ENCODE measurements at places on chromosomes 1 and 21.

GRCh38 chr1:9529190-9529589, 10.1 kb upstream of the SLC25A33 start:
- no peak for DNase-seq

DNA sequence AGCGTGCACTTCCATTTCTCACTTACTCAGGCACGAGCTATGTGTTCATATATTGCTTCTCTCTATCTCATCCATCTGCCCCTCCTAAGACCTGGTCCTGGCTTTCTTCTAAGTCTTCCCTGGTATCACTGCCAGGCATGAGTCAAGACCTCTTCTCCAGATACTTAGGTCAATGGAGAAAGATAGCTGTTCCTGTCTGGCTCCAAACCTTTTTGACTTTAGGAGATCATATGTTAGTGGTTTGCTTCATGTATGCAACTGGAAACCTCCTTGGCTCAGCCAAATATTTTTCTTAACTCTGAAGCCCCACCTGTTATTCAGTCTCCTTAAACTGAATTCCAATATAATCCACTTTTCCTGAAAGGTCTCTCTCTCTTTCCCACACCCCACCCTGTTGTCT, 211.6 kb upstream of the PTBP2 start:
- no peak for DNase-seq

DNA sequence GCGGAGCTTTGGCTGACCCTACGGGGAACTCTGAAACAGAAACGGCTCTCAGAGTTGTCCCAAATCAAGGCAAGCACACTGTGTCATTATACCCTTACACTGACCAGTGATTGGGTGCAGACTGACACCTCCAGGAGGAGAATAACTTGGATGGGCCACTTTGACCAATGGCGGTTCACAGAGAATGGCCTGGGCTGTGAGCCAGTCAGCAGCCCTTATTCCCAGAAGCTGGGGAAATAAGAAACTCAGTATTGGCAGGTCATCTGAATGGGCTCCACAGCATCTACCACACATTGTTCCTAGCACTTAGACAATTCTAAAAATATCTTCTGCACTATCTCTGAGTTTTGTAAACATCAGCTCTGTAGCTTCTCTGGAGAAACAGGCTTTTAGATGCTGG, 265.2 kb downstream of the ADGRL2 start:
- DNase-seq: no peak

GRCh38 chr1:13830616-13831280, 130.8 kb downstream of the PRDM2 start:
- DNase-seq: no peak

DNA sequence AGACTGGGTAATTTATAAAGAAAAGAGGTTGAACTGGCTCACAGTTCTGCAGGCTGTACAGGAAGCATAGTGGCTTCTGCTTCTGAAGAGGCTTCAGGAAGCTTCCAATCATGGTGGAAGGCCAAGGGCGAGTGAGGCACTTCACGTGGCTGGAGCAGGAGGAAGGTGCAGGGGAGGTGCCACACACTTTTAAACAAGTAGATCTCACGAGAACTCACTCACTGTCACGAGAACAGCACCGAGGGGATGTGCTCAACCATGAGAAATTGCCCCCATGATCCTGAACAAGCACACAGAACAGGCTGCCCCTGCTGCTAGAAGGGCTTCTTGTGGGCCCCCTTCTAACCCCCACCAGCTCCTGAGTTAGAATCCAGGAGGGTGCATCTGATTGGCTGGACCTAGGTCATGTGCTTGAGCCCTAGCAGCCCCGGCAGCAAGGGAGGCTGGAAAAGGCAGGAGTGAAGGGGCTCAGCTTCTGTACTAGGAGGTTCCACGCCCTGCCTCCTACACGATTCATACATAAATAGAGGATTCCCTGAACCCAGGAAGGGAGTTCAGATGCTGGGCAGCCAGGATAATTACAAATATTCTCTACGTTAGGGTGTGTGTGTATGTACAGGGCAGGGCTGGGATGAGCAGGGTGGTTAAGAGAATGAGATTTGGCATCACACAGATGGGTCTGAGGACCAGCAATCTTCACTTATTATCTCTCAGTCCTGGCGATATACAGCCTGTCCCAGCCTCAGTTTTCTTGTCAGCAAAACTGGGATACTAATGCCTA, 72.8 kb upstream of the ATP5PO start:
- DNase-seq: no peak

GRCh38 chr1:177969109-177969508, 749 bp downstream of the SEC16B start:
- DNase-seq: no peak

DNA sequence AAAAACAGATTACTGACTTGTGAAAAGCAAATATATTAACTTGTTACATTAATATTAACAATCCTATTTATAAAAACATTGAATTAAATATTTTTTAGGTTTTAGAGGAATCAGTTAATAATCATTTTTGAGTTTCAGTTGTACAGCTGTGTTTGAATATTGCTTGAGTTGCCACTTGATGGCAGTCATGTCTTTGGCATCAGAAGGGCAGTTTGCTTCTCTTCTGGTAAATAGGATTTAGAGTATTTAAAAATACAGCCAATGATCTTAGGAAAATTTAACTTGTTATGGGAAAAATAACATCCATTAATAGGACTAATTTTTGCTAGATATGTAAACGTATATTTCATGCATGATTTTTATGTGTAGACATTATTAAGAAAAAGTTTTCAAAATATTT, 234.1 kb downstream of the NCAM2 start:
- DNase-seq: peak; percentile 16

DNA sequence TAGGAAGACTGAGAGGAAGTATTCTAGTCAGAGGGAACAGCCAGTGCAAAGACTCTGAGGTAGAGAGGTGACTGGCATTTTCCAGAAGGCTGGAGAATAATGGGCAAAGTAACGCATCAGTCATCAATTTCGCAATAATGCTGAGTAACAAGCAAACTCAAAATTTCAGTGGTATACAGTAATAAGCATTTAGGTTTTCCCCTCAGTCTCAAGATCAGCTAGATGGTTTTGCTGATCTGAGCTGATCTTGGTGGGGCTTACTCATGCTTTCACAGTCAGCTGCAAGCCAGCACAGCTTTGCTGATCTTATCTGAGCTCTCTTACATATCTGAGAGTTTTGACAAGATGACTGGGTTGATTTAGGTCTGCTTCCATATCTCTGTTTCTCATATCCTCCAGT, 108.7 kb downstream of the TSEN15 start:
- no peak for DNase-seq

- DNase-seq: no peak
These were observed 7.1 kb upstream of the KIF14 start for GRCh38 chr1:200627575-200628222.

- no peak for DNase-seq
These were observed 12.5 kb downstream of the POLR3GL start for GRCh38 chr1:145977016-145977415.

- DNase-seq: no peak
These were observed 318.9 kb downstream of the ZNF326 start for GRCh38 chr1:90313778-90314177.

DNA sequence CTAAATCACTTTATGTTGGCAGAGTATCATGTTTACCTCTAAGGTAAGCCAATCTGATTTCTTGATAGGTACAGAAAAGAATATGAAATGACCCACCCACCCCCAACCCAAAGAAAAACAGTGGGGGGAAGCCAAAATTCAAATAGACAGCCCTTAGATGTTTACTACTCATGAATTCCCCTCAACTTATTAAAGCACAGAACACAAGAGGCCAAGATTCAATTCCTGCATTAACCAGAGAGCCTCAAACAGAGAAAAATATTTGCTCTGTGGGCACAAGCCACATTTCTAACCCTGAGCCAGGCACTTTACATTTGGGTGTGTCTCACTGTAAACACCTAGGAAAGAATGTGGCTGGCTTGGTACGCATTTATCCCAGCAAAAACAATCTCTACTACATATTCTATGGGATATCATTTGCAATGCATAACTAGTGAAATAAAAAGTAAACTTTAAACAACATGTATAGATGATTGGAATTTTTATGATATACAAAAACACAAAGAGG, 84.3 kb downstream of the PTPN14 start:
- DNase-seq: no peak

DNA sequence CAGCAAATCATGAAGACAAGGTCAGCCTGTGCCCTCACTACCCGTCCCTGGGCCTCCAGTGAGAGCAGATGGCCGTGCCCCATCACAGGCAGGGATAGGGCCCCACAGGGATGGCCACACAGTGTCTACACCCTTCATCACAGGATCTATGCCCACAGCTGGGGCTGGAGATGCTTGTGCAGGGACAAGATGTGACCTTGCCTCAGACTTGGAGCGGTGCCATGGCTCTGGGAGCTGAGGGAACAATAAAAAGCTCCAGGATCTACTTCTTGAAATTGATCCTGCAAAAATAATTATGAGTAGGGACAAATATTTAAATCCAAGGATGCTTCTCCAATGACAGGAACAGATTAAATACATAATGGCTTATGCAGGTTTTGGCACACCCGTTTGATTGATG, 25.4 kb upstream of the TCEA3 start:
- DNase-seq: no peak

DNA sequence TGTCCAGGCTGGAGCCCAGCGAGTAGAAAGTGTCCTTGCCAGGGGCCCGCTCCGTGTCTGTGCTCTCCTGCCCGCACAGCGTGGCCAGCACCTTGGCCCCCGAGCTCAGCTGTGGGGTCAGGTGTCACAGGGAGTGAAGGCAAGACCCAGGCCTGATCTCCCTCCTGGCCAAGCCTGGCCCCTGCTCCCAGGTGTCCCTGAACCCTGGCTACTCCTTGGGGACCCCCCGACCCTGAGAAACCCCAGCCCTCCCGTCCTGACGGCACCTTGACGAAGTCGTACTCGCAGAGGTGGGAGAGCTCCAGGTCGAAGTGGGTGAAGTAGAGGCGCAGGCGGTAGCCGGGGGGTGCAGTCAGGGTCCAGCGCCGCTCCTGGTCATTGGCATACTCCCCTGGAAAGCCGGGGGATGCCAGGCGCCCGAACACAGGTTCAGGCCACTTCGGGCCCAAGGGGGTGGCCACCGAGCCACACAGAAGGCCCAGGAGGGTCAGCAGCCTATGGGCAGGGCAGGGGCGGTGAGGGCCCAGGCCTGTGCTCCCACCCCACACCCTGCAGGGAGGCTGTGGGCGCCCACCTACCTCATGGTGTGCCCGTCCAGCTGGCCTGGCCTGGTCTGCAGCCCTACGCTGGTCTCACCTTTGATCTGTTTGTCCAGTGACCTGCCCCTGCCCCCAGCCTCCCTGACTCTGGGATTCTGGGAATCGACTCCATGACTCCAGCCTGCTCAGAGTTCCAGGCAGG, at the start of gene MASP2:
Gene MASP2, minus strand, starts transcription at position 615 of the 741 bp plus-strand sequence. Its CDS starts 32 bp downstream, at position 583.
- DNase-seq: no peak

DNA sequence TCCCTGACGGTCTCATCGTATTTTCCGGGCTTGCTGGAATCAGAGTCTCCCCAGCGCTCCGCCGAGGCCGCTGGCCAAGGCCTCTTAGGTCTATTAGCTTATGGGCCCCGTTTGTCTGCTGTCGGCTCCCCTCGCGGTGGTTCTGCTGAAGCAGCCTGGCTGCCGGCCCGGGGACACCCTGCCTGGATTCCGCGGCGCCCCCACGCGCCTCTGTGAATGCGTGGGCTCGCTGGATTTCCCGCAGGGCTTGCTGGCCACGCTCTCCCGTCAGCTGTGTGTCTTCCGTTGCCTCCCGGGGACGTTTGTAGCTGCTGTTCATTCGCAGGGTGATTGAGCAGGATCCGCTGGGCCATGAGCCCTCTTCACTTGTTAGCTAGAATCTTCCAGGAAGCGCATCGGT, 8.4 kb downstream of the LRRC3 start:
- no peak for DNase-seq

GRCh38 chr1:8249838-8250237, 68.1 kb upstream of the SLC45A1 start:
- no peak for DNase-seq

- no peak for DNase-seq
These were observed 90.8 kb upstream of the CCDC190 start for GRCh38 chr1:162951553-162952315.

DNA sequence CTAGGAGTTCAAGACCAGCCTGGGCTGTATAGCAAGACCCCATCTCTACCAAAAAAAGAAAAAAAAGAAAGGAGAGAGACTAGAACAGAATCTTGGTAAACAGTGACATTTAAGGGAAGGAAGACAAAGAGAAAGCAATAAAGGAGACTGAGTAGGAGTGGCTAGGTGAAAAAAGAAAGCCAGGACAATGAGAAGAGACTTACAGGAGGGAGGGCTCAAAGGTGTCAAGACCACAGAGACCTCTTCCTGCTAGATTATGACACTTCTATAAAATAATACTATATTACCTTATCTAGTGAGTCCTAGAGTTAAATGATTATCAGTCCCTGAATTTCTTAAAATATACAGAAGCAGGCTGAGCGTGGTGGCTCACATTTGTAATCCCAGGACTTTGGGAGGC, 10.1 kb upstream of the EPRS1 start:
- no peak for DNase-seq

GRCh38 chr21:45861156-45861870, 120.3 kb upstream of the COL6A1 start:
- DNase-seq: no peak

GRCh38 chr1:84370831-84371394, 27.4 kb upstream of the DNASE2B start:
- no peak for DNase-seq

DNA sequence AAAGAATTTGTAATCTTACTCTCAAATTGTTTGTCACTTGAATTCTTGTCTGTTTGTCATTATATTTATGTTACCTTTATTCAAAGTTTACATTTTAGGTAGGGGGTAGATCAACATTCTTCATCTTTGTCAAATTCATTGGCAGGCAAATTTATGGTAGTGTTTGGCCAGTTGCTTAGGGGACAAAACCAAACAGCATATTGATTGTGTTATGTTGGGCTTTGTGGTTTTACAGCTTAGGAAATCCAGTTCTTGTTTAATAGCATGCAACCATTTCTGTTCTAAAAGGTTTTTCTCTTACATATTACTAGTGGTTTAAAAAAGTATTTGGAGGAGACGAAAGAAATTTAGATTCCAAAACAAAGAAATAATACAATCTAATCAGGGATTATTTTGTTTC, 91.4 kb downstream of the HMCN1 start:
- no peak for DNase-seq

GRCh38 chr1:68384872-68385411, 64.8 kb downstream of the RPE65 start:
- DNase-seq: no peak

- no peak for DNase-seq
These were observed 6.9 kb downstream of the ETV3 start for GRCh38 chr1:157131281-157131680.

GRCh38 chr1:170377440-170377839, 154.5 kb upstream of the GORAB start:
- no peak for DNase-seq

All from WERI-Rb-1 (cell line).